Stimulated activated CD8-positive, alpha-beta memory T cell treated with anti-CD3 and anti-CD28 coated beads, Interleukin-2, amount 100 ng/mL, for 1 hour (primary cell): ENCODE measurements at places on chromosomes 1 and 21.
A peak's percentile ranks its signal among the peaks of the same experiment; 100 is the strongest.

- no peak for DNase-seq
Observed at GRCh38 chr1:229717786-229718576, 91.9 kb downstream of the URB2 start.

- no peak for DNase-seq
Observed at GRCh38 chr1:62241371-62242131, 46.9 kb downstream of the L1TD1 start.

GRCh38 chr1:21491488-21492355 is 17.5 kb upstream of the ALPL start:
- no peak for DNase-seq

GRCh38 chr1:182355723-182356098 is 35.9 kb downstream of the GLUL start:
- DNase-seq, result no peak

DNA sequence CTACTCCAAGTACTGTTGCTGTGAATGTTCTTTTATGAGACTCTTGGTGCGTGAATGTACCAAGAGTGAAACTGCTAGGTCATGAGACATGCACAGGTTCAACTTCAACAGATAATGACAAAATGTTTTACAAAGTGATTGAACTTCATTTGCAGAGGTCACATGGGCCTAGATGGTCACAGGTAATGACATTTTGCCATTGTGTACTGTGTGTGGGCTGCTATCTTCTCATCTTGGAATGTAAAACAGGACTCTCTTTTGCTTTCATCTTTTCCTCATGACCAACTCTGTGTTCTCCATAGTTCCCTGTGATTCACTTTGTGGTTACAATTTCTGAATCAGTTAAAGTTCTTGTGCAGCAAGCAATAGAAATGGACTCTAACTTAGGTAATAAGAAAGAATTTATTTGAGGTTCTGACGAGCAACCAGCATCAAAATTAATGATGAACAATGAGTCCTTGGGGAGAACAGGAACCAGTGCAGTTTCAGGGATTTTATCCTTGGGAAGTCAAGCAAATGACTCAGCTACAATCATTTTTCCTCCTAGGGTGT is 16.2 kb upstream of the TSNAX start:
- DNase-seq, result no peak

GRCh38 chr1:52672946-52673345 is 25.2 kb downstream of the COA7 start:
- DNase-seq, result no peak

DNA sequence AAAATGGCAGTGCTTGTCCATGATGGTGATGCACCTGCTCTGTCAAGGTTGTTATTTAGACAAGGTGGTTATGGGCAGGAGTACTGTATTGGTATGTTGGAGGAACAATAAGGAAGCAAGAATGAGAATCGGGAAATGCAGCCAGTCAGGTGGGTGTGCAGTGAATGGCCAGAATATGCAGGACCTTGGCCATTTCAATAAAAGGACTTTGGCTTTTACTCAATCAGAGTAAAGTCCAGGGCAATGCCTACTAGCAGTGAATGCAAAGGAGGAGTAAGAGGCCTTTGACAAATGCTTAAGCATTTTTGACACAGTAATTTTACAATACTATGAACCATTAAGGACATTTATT is 2.4 kb upstream of the CHML start:
- DNase-seq, result no peak

- DNase-seq, result no peak
Observed at GRCh38 chr1:65423884-65424572, 3.6 kb downstream of the LEPR start.

GRCh38 chr21:42532466-42533181 is 19.0 kb downstream of the SLC37A1 start:
- DNase-seq, result no peak

DNA sequence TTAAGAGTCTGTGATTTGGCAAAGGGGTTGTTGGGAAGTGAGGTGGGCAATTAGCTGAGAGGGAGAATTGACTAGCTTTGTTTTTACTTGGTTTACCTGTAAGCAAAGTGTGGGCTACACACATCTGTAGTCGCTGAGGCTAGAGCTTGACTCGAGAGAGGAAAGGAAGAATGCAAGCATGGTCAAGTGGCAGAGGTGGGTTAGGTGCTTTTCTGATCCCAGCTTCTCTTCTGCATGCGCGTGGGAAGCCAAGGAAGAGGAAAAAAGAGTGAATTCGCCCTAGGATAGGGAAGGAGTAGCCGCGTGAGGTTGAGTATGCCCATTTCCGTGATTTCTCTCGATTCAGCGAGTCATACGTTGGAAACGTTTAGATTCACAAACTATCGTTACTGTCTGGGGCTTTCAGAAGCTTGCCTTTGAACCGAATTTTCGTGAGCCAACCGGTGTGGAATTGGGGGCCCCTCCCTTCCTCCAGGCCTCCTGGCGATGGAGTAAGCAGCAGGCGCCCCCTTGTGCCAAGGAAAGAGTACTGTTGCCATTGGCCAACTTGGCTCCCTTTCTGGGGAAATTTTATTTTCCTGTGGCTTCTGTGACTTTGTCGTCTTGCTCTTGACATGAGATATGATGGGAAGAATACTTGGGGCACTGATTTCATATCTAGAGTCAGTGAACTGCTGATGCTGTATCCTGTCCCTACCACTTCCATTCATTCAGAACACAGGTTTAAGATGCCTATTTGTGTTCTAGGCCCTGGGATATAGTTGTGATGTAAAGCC is 1.3 kb downstream of the PIGV start:
- DNase-seq, result peak; percentile 64

DNA sequence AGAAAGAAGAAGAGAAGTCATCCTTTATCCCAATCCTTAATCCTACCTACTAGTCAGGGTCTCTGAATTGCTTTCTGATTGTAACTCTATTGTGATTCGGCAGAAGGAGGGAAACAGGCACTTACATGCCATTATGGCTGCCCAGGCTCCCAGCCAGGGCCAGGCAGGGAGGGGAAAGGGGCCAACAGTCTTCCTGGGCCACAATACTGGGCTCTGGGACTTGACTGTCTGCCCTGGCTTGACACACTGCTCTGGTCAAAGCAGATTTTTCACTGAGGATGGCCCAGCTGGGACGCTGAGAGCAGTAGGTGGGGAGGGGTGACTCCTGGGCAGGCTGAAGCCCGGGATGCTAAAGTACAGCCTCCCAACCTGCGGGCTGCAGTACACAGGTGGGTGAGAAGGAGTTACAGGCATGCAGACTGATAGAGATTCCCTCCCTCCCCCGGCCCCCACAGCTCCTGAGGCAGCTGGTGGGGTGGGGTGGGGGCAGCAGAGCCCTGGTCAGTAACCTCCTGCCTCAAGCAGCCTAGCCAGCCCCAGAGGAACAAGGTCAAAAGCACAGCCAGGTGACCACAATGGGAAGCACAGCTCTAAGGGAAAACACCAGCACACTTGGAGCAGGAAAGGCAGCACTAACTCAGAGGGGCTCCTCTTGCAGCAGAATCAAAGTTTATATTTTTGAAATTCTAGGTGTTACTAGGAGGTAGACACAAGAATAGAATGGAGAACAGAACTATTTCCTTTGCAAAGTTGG is 25.3 kb downstream of the KCND3 start:
- DNase-seq, result no peak

- DNase-seq, result no peak
Observed at GRCh38 chr1:209323743-209324142, 259.8 kb upstream of the CAMK1G start.

DNA sequence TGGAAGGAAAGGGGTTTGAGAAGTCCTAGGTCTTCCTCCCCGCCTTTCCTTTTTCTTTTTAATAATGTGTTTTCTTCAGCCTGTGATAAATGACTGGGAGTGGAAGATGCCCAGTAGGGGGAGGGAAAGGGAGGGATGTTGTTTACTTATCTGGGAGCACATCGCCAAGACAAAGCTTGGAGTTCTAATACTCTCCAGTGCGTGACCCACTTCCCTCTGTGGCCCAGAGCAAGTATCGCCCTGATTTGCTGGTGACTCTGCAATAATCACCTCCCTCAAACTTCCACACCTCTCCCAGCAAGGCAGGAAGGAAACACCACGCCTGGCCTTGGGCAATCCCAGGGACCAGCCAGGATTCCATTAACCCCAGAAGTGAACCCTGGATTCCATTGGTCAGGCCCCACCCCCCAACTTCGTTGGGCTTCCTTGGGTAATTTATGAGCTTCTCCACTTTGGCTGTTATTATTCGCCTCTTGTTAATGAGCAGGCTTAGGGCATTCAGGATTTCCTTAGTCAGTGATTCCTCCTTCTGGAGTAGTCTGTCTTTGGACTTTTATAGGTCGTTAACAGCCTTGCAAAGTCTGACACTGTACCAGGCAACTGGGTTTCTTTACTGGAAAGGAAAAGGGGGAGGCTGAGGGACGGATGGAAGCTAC is 24.3 kb upstream of the GRHL3 start:
- DNase-seq, result no peak

- DNase-seq, result no peak
Observed at GRCh38 chr1:8643542-8644536, 173.6 kb downstream of the RERE start.

DNA sequence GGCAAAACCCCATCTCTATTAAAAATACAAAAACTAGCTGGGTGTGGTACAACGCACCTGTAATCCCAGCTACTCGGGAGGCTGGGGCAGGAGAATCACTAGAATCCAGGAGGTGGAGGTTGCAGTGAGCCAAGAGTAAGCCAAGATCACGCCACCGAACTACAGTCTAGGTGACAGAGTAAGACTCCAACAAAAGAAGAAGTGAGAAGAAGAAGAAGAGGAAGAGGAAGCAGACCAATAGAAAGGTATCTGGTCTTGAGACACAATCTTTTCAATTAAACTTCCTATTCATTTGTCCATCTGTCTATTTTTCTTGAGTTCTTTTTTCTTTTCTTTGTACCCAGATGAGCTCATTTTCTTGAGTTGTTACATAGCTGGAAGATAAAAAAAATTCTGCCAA is 55.7 kb upstream of the ACADM start:
- no peak for DNase-seq

- DNase-seq, result peak; percentile 33
Observed at GRCh38 chr1:84772428-84772943, 82.2 kb upstream of the SSX2IP start.

DNA sequence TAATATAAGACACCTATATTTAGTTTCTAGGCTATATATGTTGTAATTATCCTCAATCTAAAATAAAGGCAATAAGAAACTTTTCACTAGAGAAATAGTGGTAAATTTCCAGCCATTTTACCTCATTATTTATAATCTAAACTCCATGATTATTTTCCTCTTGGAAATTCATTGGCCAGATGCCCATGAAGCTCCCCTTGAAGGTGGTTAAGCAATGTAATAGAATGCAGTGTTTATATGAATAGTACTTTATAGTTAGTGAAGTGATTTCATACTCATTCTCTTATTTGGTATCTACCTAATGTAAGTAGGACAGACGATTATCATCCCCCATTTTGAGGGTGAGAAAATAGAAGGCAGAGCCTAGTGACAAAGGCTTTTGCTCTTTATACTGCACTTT is 26.5 kb downstream of the NFYC start:
- DNase-seq, result no peak

DNA sequence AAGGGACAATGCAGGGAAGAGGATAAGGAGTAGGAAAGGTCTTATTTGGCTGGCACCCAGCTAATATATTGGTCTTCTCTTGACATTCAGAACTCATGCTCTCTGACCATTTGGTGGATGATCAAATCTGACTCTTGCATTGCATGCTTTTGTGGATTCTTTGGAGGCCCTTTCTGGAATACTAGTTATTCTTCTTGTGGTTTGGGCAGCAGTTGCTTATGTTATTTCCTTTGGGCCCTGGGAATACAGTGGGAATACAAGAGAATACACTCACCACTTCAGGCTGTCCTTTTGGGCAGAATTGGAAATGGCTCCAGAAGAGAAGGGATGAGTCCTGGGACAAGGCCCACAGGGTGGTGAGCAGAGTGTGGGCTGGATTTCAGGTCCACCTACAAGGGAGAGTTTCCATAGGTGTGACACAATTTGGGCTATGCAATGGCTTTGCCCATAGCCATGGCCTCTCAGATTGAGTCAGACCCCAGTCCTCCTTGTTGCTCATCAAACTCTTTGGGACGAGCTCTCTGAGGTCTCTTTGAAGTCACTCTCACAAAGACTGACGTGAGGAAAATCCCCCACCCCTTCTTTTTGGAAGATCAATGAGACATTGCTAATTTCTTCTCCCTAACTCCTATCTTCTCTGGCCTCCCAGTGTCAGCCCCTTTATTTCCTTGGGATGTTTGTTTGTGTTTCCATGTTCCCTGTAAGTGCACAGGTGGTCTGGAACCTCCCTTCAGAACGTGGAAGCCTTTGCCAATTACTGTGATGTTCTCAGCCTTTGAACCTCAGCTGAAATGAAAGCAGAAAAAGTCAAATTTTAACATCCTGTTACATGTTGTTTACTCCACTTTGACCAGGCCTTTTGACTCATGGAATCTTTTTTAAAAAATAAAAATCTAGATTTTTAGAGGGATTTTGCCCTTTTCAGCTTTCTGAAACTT is 19.4 kb downstream of the HSD11B1 start:
- no peak for DNase-seq

DNA sequence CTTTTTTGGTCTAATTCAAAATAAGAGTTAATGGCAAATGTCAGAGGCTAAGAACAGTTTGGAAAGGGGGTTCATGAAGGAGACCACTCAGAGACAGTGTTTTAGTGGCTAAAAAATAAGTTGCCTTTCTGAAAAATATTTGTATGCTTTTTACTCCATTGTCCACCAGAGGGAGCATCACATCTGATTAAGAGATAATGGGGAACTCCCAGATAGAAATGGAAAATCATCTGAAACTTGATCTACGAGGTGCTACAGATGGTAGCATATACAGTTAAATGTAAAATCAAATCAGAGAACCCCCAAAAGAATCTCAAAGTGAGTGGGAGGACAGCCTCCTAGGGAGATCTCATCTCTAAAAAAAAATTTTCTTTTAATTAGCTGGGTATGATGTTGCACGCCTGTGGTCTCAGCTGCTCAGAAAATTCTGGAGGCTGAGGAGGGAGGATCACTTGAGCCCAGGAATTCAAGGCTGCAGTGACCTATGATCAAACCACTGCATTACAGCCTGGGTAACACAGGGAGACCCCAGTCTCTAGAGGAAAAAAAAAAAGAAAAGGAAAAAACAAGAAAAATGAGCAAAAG is 9.7 kb downstream of the SMYD3 start:
- no peak for DNase-seq

GRCh38 chr1:26570287-26570686 is 40.7 kb downstream of the RPS6KA1 start:
- DNase-seq, result no peak

DNA sequence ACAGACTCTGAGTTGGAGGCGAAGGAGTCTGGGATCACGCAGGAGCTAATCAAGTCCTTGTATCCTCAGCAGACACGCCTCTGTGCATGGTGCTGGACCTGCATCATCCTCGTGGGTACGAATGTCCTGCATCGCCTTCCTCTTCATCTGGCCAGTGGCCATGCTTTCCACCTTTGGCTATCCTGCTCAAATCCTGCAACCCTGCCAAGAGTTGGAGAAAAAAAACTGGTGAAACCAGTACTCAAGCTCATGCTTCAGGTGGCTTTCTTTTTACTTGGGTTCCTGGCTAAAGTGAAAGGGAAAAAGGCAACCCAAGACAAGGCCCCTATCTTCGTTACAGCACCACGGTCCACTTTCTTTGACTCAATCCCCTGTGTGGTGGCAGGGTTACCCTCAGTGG is 8.9 kb downstream of the SETSIP start:
- no peak for DNase-seq
